ENCODE measurements at places on chromosomes 5 and 9.
A peak's percentile ranks its signal among the peaks of the same experiment; 100 is the strongest.

GRCh38 chr5:177429248-177430040, 3.0 kb downstream of the GRK6 start:
- DNase-seq: peak; percentile 34

GRCh38 chr5:176590035-176590717, 19.8 kb downstream of the GPRIN1 start:
- no peak for DNase-seq

DNA sequence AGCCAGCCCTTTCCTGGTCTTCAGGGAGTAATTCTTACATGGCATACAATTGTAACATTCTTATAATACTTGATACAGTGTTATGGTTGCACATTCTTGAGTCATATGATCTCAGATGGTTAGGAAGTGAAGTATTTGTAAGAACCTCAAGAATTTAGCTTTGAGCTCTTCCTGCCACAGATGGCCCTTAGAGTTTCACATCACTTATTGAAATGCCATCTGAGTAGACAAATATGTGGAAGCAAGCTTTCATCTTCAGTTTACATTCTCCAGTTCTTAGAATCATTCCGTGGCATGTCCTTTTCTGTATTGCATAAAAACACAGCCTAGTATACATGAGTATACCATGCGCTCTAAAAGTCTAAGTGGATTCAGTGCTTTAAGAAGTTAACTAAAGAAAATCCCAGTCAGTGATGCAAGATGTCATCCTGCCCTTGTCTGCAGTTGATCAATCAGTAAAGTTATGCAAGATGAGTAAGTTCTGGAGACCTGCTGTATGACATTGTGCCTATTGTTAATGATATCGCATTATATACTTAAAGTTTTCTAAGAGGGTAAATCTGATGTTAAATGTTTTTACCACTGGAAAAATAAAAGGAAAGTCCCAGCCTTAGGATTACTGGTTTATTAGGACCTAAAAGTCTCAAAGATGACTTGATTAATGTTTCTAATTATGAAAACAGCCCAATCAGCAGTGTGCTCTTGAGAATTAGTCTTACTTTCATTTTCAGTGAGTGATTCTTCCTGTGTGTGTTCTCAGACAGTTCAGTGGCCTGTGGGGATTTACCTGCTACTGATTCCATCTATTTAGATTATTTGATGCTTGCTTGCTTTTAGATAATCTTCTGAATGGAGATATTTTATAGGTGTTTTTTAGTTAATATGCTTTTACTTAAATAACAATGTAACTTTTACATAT, 29.4 kb downstream of the RHOBTB3 start:
- no peak for DNase-seq

DNA sequence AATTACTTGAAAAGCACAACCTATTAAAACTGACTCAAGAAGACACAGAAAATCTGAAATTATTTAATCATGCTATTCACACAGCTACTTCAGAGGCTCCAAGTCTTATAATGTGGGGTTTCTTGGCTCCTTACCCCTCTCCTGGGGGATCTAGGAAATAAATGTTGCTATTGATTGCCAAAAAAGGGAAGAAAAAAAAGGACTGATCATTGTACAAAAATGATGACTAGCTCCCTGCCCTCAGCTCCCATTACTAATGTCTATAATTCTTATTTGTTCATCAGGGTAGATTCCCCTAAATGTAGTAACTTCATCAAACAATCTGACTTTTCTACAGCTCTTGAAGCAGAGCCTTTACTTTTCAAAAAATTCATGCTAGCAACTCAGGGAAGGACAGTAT, 3.3 kb upstream of the SMC5 start:
- DNase-seq: no peak

DNA sequence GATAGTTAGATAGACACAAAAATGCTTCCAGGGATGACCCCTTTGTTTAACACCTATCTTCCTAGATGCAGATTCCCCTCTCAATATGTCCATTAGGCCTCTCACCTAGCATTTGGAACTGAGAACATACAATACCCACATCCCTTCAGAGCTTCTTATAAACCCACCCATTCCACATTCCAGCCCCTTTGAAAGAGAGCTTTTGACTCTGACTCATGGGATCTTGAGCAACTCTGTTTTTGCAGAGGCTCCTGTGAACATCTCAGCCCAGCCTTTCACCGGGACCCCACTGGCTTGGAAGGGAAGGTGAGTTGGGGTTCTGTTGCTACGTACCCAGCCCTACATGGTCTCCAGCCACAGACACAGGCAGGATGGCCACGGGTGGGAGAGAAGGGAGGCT, 195.5 kb downstream of the FRMD3 start:
- DNase-seq: no peak

DNA sequence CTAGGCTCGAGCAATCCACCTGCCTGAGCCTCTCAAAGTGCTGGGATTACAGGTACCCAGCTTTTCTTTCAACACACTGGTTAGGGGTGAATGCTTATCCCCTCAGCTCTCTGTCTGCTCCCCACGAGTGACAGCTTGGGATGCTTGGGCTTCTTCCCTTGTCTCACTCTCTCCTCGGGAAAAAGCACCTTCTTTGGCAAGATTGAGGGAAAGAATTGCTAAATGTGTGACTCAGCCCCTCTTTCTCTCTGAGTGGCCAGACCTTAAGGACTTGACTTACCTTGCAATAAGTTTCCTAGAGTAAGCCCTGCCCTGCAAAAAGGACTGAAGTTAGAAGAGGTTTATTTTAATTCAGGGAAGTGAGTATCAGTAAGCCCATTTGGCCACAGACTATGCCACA, 68.1 kb upstream of the ERBIN start:
- DNase-seq: no peak

- no peak for DNase-seq
These were observed 284.0 kb upstream of the TLE4 start for GRCh38 chr9:79287708-79288290.

GRCh38 chr9:92747459-92748232, 17.0 kb downstream of the BICD2 start:
- DNase-seq: no peak

DNA sequence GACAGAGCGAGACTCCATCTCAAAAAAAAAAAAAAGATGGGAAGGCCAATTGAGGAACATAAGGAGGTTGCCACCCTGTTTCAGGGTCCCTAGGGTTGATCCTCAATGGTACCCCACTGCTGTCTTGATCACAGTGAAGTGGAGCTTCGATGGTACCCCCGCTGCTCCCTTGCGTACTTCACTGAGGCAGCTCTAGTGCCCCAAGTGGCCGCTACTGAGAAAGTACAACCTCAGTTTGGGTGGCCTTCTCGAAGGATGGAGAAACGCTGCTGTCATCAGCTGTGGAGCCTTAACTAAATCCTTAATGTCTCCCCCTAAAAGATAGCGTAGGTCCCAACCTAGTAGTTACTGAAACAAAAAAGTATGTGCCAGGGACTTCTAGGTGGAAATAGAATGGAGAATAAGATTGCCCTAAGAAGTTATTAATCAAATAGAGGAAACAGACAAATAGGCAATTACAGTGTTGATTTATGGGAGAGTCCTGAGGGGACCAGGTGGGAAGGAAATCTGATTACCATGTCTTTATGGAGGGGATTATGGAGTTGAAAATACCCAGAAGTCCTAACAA, 6.3 kb downstream of the TESK1 start:
- DNase-seq: peak; percentile 45

- DNase-seq: no peak
These were observed 6.3 kb downstream of the RCL1 start for GRCh38 chr9:4799033-4799430.

GRCh38 chr5:169192536-169192935, 108.4 kb downstream of the SLIT3 start:
- no peak for DNase-seq

- DNase-seq: no peak
These were observed 149.8 kb downstream of the MLLT3 start for GRCh38 chr9:20472342-20473045.

DNA sequence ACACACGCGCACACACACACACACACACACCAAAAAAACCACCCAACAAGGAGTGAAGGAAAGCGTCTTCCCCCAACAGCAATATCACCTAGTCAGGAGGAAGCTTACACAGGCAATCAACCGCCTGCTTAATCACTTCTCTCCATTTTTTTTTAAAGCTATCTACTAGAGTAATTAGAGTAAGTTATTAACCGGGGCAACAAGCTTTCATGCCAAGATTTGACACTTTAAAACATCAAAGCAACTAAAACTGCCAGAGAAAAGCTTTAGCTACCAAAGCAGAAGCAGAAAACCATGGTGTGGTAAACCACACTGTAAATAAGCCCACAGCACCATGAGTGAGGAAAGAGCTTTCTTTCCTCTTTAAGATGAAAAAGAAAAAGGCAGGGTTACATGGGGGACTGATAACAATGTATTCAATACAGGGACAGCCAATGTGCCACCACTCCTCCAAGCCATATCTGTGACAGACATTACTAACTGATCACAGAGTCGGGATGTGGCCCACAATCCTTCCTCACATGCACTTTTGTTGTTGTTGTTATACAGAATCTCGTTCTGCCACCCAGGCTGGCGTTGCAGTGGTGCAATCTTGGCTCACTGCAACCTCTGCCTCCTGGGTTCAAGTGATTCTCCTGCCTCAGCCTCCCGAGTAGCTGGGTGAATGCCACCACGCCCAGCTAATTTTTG, 282.1 kb downstream of the CRB2 start:
- DNase-seq: no peak

- no peak for DNase-seq
These were observed 99.9 kb downstream of the FAM174A start for GRCh38 chr5:100634937-100635534.

DNA sequence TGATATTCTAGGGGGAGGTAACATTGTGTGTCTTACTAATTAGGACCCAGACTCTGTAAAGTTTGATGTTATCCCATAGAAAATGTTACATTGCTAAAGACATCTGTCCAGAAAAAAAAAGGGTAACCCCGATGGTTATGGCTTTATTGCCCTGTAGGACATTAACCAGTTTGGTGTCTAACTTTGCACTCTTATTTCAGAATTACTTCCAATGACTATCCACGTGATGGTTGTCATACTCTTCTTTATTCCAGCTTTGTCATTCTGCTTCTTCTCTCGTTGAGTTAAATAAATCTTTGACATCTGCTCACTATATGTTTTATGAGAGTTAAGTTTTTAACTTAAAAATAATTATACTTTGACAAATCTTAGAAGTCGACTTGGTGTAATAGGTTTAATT, 180.4 kb upstream of the ANKRD55 start:
- no peak for DNase-seq

DNA sequence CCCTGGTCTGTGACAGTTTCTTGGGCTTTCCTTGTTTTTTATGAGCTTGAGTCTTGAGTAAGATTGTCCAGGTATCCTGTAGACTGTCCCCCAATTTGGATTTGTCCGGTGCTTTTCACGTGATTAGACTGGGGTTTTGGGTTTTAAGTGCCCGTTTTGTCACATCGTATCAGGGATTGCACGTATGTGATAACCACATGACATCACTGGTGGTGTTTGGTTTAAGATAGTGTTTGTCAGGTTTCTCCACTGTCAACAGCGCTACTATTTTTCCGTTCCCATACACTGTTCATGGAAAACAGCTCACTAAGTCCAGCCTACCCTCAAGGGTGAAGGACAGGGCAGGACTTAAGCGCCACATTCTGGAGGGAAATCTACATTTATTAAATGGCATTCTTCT, 39.7 kb downstream of the LMNB1 start:
- DNase-seq: no peak

- DNase-seq: no peak
These were observed 44.4 kb downstream of the PRKACG start for GRCh38 chr9:68969538-68969937.

GRCh38 chr9:79383096-79383495, 188.7 kb upstream of the TLE4 start:
- no peak for DNase-seq

- DNase-seq: no peak
These were observed 824 bp downstream of the MXD3 start for GRCh38 chr5:177310757-177311391.

- DNase-seq: no peak
These were observed 21.6 kb upstream of the F2R start for GRCh38 chr5:76694317-76694716.

DNA sequence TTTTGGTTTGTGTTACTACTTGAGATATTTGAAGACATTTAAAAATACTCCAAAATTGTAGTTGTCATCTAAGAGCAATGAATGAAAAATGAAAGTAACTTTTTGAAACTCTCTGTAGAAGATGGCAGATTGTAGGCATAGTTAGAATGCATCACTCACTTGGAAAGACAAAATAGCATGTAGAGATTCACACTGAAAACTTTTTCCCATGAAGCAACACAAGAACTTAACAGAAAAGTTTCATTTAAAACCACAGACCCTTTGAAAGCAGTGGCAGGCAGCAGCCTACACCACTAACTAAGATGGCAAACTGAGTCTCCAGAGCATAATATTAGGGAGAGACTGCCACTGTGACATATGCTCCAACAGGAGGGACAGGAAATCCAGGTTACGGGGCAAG, 18.9 kb upstream of the FAM174A start:
- no peak for DNase-seq

- no peak for DNase-seq
These were observed 362.9 kb upstream of the ZNF608 start for GRCh38 chr5:125109293-125109692.

DNA sequence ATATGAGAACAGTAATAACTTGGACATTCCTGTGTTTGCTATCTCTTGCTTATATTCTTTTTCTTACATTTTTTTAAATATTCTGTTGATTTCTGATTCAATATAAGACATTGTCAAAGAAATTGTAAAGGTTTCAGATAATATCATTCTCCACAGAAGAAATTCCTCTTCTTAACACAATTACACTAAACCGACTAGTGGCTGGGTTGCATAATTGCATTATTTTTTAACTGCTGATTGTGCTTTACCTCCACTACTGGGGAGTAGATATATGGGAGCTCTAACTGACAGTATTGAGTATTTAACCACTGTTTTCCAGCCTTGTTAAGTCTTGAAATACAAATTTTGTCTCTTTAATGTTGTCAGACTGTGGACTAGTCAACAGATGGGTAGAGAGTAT, 723.8 kb upstream of the EDIL3 start:
- no peak for DNase-seq

- DNase-seq: no peak
These were observed 46.0 kb downstream of the TRIM32 start for GRCh38 chr9:116733010-116733641.

- DNase-seq: peak; percentile 35
These were observed 91.4 kb upstream of the RANBP6 start for GRCh38 chr9:6106711-6107339.

DNA sequence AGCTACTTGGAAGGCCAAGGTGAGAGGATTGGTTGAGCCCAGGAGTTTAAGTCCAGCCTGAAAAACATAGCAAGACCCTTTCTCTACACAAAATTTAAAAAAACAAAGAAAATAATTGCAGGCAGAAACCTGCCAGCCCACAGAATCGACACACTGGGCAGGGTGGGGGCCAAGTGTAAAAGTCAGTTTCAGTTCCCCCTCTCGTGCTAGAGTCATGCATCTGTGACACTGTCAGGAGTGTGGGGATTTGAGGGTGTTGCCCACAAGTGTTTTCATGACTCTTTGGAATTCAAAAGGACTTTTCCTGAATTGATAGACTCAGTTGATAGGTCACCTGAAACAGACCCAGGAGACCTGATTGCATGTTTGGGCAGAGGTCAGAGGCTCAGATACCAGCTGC, 47.6 kb downstream of the PRRC2B start:
- no peak for DNase-seq

GRCh38 chr5:148912146-148912545, 85.7 kb downstream of the ADRB2 start:
- no peak for DNase-seq

GRCh38 chr9:128370367-128370751, 815 bp upstream of the URM1 start:
- DNase-seq: no peak

- DNase-seq: peak; percentile 37
These were observed 69.3 kb downstream of the SNX30 start for GRCh38 chr9:112819635-112820496.

GRCh38 chr9:114233491-114234185, 78.3 kb downstream of the COL27A1 start:
- DNase-seq: no peak
